ENCODE measurements at places on chromosomes 6 and 20.

DNA sequence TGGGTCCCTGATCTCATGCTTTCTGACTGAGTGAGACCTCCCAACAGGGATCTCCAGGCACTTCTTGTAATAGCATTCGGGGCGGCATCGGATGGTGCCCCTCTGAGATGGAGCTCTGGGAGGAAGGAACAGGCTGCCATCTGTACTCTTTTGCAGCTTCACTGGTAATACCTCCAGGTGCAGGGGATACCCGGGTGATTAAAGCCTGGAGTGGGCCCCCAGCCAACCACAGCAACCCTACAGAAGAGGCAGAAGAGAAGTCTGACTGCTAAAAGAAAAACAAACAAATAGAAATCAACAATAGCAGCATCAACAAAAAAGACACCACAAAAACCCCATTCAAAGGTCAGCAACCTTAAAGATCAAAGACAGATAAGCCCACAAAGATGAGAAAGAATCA is 19.1 kb upstream of the PGK2 start:
- DNase-seq, result no peak

DNA sequence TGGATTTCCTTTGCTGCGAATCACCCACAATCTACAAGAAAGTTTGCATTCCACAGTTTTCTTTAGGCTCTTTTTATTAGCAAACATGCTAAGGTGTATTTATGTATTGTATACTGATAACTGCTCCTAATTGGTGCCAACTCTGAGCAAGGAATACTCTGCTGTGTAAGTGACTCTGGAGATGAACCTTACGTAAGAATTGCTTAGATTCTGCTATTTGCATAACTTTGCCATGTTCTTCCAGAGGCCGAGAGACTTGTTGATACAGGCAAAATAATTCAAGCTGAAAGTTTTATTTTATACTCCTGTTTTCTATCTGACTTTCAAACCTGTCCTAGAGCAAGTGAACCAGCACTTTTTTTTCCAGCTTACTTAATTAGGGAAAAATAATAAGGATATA is 461.3 kb downstream of the GJA1 start:
- DNase-seq, result no peak

DNA sequence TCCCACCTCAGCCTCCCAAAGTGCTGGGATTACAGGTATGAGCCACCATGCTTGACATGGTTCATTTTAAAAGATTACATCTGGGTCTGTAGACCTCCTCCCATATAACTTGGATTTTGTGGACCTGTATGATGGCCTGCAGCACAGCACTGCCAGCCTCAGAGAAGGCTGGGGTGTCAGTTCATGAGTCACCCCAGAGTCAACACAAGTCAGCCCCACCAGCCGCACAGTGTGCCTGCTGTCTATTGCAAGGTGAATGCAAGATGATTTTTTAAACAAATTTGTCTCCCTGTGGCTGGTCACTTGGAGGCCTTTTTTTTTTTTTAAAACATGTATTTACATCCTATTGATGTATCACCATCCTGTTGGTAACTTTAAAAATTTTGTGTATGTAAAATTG is 76.7 kb downstream of the RREB1 start:
- no peak for DNase-seq

DNA sequence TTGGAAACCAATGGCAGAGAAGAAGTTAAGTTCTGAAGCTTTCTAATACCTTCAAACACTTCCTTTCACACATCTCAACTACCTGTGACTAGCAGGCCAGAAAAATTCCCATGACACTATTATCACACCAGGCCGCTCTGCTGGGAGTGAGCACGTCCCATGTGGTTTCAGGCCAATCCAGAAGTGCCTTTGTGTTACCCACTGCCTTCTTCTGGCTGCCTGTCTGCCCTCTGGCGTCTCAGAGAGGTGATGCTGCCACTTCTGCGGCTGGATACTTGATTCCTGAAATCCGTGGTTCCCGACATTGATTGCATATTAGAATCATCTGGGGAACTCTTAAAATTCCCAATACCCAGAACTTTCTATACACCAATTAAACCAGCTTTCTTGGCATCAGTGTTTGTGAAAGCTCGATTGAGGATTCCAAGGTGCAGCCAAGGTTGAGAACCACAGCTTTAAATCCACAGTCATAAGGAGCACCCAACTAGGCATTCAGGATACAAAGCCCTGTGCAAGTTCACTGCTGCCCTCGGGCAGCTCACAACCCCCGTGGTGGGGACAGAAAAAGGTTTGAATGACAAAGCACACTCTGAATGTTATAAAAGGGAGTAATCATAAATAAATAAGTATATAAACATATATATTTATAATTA is 65.6 kb downstream of the STMND1 start:
- no peak for DNase-seq

- DNase-seq, result no peak
Measured at GRCh38 chr6:33740204-33740608, 6.5 kb downstream of the IP6K3 start.

GRCh38 chr20:41861772-41862422 is 243.7 kb upstream of the CHD6 start:
- no peak for DNase-seq

- no peak for DNase-seq
Measured at GRCh38 chr6:64224819-64225218, 589.2 kb downstream of the PHF3 start.

DNA sequence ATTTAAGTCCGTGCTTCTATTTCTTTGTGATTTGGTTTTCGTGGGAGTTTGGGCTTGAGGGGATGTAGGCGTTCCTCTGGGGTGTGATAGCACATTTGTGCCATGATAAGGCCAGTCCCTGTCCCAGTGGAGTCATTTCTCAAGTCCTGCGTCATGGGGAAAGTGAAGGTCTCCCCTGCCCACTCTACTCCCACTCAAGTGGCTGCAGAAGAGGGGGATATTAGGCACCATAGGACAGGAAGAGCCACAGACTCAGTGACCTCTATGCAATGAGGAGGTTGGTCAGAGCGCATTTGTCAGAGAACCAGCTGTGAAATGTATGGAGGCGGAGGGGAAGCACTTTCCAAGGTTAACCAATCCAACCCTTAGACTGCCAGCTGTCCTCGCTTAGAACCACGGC is 51.9 kb upstream of the EDN1 start:
- no peak for DNase-seq

DNA sequence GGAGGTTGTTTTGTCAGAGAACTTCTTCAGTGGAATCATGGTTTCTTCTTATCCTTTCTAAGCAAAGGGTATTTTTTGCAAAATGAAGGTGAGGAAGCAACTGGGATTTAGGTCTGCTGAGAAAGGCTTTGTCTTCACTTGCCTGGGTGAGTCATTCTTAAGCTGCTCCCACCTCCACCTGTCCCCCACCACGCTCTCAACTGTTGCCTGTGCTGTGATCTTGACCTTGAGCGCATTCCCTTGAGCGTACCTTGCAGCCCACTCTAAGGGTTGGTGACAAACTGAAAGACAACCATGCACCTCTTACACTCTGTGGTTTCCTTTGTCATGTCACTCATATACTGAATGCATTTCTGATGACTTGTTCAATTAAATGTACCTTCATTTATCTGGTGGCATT is 641.1 kb downstream of the RNF144B start:
- no peak for DNase-seq

DNA sequence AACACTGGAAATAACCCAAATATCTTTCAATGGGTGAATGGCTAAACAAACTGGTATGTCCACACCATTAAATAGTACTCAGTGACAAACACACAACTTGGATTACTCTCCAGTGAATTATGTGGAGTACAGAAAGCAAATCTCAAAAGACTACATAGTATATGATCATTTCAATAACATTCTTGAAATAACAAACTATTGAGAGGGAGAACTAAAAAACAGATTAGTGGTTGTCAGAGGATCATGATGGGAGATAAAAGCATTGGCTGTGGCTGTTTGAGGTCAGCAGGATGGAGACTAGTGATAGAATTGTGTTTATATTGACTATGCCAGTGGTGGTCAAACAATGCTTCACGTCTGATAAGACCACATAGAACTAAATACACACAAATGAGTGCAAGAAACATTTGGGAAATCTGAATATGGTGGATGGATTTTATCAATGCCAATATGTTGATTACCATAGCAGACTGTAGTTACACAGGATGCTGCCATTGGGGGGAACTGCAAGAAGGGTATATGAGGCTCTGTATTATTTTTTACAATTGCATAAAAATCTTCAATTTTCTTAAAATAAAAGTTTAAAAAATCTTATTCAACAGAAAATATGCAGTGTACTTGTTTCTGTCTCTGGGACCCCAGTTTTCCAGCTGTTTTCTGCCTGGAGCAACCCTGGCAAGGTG is 242.0 kb downstream of the TBXT start:
- DNase-seq, result no peak

DNA sequence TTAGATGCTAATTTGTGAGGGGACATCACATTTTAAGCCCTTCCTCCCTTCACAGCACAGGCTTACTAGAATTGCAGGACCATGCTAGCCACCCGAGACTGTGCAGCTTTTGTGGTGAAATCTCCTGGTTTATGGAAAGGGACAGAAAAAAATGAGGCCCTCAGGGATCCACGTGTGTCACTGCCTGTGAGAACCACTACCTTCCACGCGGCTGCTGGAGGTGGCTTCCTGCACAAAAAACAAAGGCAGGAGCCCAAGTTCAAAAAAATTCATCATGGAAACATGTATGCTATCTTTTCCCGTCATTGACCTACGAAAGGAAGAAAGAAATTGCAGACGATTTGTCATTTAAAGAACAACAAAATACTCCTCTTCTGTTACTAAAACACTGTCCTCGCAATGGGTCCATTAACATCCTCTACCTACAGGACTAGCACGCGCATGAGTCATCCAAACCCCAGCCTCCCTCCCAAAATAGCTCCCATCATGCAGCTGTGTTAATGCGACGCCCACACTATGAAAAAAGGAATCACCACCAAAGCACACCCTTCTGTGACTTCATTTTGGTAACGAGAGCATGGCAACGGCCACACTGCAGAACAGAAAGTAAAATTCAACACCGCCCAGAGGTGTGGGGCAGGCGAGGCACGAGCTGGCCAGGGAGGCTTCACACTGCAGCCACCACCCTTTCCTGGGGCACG is 45.7 kb downstream of the RAMACL start:
- peak; percentile 40 for DNase-seq

DNA sequence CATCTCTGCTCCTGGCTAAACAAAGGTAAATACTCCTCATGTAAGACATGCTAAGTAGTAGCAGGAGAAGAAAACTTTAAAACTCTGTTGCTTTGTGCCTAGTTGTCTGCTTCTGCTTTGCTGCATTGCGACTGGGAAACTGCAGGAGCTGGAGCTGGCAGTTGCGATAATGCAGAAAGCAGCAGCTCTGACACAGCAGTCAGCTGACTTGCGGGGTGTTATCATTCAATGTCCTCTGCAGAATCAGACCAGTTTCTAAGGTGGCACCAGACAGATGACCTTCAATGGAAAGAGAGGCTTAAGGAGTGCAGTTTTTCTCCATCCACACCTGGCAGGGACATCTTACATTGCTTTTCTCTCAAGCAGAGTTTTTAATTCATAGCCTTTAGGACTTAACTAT is 69.9 kb upstream of the SOX4 start:
- DNase-seq, result no peak

DNA sequence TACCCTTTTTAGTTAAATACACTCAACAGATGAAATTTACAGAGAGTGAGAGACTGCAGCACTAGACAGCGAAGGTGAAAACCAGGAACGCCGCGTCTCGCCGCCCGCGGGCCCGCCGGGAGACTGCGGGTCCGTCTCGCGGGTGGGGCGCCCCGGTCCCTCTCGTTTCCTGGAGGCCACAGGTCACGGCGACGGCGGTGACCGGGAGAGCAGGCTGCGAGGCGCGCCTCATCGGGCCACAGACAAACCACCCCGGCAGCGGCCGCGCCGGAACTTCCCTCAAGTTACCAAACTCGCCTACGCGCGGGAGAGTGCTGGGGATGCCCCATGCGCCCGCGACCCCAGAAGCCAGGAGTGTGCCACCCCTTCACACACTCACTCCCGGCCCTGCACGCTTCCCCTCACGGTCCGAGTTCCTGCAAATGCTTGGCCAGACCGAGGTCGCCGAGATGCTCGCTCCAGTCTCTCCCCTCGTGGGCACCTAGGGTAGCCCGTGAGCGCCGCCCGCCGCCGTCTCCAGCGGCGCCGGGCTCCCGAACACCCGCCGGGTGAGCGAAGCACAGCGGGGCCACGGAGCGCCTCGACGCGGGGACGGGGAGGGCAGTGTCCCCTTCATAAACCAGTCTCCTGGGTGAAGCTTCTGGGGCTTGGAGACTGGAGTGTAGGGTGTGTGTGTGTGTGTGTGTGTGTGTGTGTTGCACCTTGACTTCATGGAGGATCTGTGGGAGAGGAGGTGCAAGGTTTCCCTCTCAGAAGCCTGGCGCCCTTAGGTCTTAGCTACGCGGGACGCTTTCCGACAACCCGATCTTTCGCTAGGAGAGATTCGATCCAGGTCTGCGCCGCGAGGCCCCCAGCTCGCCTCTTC is 1.4 kb downstream of the BACH2 start:
- peak; percentile 73 for DNase-seq

- no peak for DNase-seq
Measured at GRCh38 chr20:10369723-10370090, 64.3 kb downstream of the MKKS start.

GRCh38 chr6:4895971-4896370 is 107.9 kb downstream of the RPP40 start:
- DNase-seq, result no peak

DNA sequence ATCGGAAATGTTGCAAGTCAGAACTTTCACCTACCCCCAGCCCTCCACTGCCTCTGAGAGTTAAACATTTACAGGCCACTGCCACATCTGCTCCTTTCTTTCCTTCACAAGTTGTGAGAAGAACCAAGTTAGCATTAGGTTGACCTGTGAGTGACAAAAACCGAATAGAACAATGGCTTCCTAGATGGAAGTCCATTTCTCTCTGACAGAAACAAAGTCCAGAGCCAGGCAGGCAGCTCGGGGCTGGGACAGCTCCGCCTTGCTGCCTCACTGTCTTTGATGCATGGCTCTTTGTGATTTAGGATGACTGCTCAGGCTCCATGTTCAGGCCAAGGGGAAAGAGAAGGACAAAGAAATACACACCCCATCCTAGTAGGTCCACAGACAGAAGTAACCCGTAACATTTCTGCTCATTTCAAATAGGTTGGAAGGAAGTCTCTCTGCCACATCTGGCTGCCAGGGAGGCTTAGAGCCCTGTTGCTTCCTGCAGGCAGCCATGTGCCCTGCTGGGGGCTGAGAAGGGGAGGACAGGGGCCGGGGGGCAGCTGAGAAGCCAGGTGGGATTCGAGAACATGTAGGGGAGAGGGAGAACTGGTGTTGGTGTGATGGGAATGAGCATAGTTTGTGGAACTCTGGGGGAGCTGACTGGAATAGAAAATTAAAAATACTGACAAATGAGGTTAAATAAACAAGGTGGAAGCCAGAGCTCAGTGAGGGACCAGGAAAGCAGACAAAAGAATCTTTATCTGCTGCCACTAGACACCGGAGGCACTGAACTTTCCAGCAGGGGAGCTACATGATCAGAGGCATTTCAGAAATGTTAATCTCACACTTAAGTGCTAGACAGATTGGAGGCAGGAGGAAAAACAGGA is 19.5 kb upstream of the IER3 start:
- DNase-seq, result no peak

- DNase-seq, result no peak
Measured at GRCh38 chr20:5469111-5469510, 152.4 kb upstream of the PROKR2 start.

- DNase-seq, result no peak
Measured at GRCh38 chr20:5720696-5721095, 29.5 kb upstream of the SHLD1 start.

Data from activated CD8-positive, alpha-beta memory T cell treated with anti-CD3 and anti-CD28 coated beads for 4 hours (primary cell).